Pancreas (tissue), 10 donors: ENCODE measurements at places on chromosomes 5 and 9. TPM values are rescaled to one million over a fixed set of nuclear protein-coding genes. Genes with fewer than 3 reads are reported as not detected.
A peak's percentile ranks its signal among the peaks of the same experiment; 100 is the strongest.

GRCh38 chr9:124474151-124474550, 23.9 kb downstream of the ADGRD2 start:
- no peak overlapping the region for H3K27ac ChIP-seq
- peaks cover 3% of the 10 kb centered on the region for H3K27me3 ChIP-seq
- no peak for DNase-seq
- no peaks in the 10 kb centered on the region for H3K4me1 ChIP-seq
- no peak overlapping the region for H3K4me3 ChIP-seq

DNA sequence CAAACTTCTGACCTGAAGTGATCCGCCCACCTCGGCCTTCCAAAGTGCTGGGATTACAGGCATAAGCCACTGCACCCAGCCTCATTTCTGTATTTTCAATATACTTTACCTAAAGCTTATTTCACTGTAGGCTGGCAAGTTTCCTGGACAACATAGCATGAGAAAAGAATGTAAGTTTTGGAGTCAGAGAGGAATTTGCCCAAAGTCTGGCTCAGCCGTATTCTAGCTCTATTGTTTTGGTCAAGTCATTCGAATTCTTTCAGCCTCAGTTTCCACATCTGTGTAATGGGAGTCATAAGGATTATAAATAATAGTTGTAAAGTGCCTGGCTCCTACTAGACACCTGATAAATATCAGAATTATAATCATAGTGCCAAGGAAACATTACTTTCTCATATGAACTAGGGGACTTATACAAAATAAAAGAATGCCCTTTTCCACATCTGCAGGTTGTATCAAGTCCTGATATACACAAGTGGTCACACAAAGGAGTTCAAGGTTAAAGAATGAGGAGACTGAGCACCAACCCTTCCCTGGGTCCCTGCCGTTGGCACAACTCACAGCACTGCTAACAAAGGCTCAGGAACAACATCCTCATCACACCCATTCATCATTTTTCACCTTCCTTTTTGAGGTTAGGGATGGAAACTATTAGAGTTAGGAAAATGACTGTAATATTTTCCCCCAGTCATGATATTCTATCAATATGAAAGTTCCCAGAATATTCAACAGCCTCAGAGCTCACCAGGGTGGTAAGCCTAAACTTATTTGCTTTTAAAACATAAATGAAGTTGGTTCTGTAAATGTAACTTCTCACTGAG, 34.6 kb upstream of the RAI14 start:
- H3K4me1 ChIP-seq = no peaks in the 10 kb centered on the region
- no peaks in the 10 kb centered on the region for H3K27me3 ChIP-seq

GRCh38 chr5:133756036-133756435, 143.7 kb upstream of the FSTL4 start:
- H3K27ac ChIP-seq = no peak overlapping the region
- H3K4me1 ChIP-seq = no peaks in the 10 kb centered on the region
- no peaks in the 10 kb centered on the region for H3K27me3 ChIP-seq
- no peak overlapping the region for H3K4me3 ChIP-seq
- H3K36me3 ChIP-seq = no peaks in the 10 kb centered on the region

DNA sequence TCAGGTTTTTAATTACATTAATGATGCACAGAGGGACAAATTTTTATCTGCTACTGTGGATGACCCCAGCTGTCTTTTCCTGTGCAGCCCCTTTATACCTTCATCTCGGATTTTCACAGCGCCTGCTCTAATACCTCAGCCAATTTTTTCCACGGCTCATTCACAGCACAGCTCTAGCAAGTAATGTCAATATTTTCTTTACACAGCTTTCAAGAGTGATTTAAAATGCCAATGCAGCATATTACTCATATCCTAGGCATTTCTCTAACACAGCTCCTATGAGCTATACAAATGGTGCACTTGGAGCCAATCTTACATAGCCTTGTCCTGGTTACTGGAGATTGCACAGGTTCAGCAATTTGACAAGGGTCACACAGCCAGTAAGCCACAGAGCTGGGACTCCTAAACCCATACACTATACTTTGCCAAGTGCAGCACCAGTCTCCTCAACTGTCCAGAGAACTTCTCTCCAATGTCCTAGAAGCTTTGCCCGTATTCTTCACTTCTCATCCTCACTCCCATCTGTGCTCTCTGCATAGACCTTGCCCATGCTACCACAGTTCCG, 661.8 kb downstream of the DTWD2 start:
- no peak overlapping the region for H3K27ac ChIP-seq
- H3K27me3 ChIP-seq = no peaks in the 10 kb centered on the region
- no peaks in the 10 kb centered on the region for H3K36me3 ChIP-seq
- no peaks in the 10 kb centered on the region for H3K4me1 ChIP-seq
- no peak for DNase-seq
- H3K4me3 ChIP-seq = no peak overlapping the region

GRCh38 chr5:119373449-119373858, 17.6 kb downstream of the TNFAIP8 start:
- no peak overlapping the region for H3K27ac ChIP-seq
- no peaks in the 10 kb centered on the region for H3K4me1 ChIP-seq
- no peaks in the 10 kb centered on the region for H3K27me3 ChIP-seq
- no peak overlapping the region for H3K4me3 ChIP-seq

DNA sequence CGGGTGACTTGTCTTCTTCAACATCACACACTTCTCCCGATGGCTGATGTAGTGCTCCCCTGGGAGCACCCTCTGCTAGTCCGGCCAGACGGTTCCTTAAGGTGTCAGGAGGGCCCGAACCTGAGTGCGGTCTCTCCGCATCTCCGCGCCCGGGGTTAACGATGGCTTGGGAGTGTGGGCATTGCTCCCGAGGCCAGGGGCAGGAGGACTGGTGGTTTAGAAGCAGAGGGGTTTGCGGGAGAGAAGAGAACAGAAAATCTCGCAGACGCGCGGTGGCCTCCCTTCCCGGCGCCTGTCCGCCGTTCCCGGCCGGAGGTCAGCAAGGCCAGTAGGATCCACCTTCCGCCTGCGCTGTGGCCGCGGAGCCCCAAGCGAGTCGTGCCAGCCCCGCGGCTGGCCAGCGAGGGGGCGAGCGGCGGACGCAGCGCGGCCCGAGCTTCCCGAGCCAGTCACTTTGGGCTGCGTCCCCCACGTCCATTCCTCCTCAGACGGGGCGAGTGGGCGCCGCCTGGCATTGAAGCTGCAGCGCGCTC, 700 bp downstream of the CDO1 start:
- no peaks in the 10 kb centered on the region for H3K4me1 ChIP-seq
- peak overlapping the region; percentile 53 for H3K4me3 ChIP-seq
- peak; percentile 11 for DNase-seq
- H3K27ac ChIP-seq = peak overlapping the region; percentile 73
- no peaks in the 10 kb centered on the region for H3K27me3 ChIP-seq

GRCh38 chr9:100397529-100398266, 29.2 kb upstream of the MSANTD3 start:
- H3K27me3 ChIP-seq = no peaks in the 10 kb centered on the region
- H3K4me3 ChIP-seq = no peak overlapping the region
- no peaks in the 10 kb centered on the region for H3K36me3 ChIP-seq
- DNase-seq = no peak
- no peak overlapping the region for H3K27ac ChIP-seq

DNA sequence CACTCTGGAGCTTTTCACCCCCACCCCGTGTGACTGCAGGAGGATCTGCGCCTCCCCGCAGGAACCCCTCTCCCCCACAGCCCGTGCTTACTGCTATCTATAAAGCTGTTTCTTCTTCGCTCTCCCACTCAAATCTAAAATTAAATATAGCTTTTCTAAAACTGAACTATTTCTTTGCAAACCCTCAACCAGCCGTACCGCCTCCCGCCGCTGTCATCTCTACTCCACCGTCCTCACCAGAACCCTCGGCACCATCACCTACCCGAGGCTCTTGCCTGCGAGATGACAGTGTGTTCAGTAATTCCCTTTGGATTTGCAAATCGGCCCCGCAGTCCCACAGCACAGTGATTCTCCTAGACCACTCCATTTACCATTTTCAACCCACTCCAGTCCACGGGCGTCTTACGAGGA, 13.6 kb downstream of the LPCAT1 start:
- no peaks in the 10 kb centered on the region for H3K36me3 ChIP-seq
- no peak for DNase-seq
- no peak overlapping the region for H3K4me3 ChIP-seq
- H3K27me3 ChIP-seq = no peaks in the 10 kb centered on the region
- H3K4me1 ChIP-seq = no peaks in the 10 kb centered on the region

GRCh38 chr9:137445930-137446431, 4.8 kb upstream of the ENTPD8 start:
- H3K27ac ChIP-seq = no peak overlapping the region
- no peak overlapping the region for H3K4me3 ChIP-seq
- no peaks in the 10 kb centered on the region for H3K27me3 ChIP-seq
- peaks cover 6% of the 10 kb centered on the region for H3K4me1 ChIP-seq
- no peaks in the 10 kb centered on the region for H3K36me3 ChIP-seq

GRCh38 chr5:143554918-143555477, 151.5 kb upstream of the NR3C1 start:
- H3K4me3 ChIP-seq = no peak overlapping the region
- H3K4me1 ChIP-seq = no peaks in the 10 kb centered on the region

DNA sequence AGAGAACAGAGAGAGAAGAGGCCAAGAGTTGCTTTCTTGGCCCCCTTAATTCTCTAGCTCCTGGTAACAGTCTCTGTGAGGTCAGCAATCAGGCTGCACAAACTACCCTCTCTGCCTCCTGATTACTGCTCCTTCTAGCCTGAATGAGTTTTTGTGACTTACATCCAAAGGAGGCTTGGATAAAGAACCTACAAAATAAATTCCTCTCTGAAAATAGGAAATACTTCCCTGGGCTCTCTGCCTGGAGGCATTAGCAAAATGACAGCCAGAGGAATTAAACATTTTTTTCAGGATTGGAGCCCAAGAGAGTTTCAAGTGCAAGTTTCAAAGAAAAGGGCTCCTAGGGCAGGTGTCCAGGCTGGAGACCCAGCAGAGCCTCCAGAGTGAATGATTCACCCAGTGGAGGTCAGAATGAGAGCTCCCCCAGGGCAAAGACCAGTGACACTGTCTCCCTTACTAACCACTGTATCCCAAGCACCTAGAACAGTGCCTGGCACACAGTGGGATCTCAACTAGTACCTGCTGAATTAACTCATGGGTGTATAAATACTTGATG, 162.5 kb downstream of the SPOCK1 start:
- DNase-seq = no peak
- no peaks in the 10 kb centered on the region for H3K36me3 ChIP-seq
- no peak overlapping the region for H3K27ac ChIP-seq
- H3K4me3 ChIP-seq = no peak overlapping the region
- no peaks in the 10 kb centered on the region for H3K4me1 ChIP-seq

The AIF1L gene
- total RNA-seq = 4.2 TPM

The TMEM215 gene
- total RNA-seq = 0.09 TPM

The LMX1B gene
- 0.69 TPM for total RNA-seq

The FAM221B gene
- total RNA-seq = not detected

The DBH gene
- total RNA-seq = not detected

The GAPT gene
- 0.16 TPM for total RNA-seq

The COL15A1 gene
- 30.9 TPM for total RNA-seq
